Stimulated activated CD4-positive, alpha-beta T cell treated with anti-CD3 and anti-CD28 coated beads, Interleukin-15, amount 100 ng/mL, for 1 hour (primary cell): ENCODE measurements at places on chromosomes 12 and 14.

DNA sequence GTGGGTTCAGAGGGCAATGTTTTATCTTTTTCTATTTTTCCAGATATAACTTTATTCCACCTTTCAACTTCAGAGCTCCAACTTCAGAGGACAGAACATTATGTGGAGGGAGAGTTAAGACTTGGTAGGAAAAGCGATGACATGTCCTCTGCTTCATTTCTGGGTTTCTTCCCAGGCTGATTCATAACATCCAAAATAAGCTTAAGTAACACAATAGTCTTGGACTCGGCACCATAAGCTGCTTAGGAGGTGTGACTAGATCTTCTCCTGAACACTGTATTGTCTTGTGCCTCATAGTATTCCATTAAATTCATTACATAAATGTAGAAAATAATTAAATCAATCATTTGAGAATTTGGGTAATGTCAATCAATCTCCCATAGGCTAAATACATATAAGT lies 95.5 kb upstream of the PDE3A start:
- DNase-seq, result no peak

- no peak for DNase-seq
These were observed 251.6 kb downstream of the SLC15A4 start for GRCh38 chr12:128571906-128572810.

- DNase-seq, result no peak
These were observed 234.7 kb downstream of the BTG1 start for GRCh38 chr12:91910871-91911388.

DNA sequence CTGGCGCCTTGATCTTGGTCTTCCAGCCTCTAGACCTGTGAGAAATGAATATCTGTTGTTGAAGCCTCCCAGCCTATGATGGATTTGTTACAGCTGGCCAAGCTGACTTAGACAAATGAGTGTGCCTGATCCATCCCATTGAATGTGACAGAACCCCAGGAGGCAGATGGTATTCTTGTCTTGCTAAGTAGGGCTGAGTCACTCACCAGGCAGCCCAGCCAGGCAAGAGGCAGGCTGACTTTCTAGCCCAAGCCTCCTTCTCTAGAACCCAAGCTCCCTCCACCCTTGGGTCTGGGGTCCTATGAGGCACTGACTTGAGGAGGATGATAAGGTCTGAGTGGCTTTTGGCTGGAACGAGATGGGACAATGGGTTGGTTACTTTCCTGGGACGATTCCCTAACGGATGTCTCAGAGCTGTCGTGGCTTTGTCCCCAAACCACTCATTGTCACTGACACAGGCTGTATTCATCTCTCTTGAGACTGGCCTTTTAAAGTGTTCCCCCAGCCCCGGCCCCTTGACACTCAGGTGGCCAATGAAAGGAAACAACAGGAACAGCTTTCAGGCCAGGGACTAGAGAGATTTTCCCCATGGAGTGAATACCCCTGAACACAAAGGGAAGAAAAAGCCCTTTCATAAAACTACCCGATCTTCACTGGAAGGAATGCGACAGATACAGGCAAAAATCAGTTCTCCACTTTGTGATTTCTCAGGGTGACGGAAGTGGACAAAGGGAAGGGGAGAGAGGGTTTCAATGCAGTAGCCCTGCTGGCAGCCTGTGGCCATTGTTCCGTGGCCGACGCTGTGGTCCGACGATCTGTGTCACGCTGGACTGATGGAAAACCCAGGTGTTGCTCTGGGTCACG lies 264.2 kb downstream of the AACS start:
- no peak for DNase-seq

- no peak for DNase-seq
These were observed 193.8 kb downstream of the TMTC2 start for GRCh38 chr12:82880442-82880901.

DNA sequence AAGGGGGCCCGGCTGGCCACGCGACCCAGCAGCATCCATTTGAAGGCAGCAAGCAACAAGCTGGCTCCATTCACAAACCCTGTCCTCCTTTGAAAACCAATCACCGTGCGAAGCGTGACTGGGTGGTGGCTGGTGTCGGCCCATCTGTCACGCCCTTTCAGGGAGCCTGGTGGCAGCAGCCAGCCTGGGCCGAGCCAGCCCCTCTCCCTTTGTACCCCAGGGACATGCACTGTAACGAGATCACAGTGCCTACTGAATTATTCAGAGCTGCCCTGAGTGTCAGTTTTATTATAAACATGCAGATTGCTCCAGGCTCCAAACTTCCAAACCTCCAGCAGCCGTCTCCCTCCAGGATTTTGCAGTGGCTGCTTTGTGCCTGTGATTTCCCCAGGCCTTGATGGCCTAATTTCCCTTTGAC lies 22.3 kb upstream of the CTDSP2 start:
- DNase-seq, result no peak

GRCh38 chr12:31896514-31897039 lies 62.6 kb upstream of the RESF1 start:
- peak; percentile 43 for DNase-seq

DNA sequence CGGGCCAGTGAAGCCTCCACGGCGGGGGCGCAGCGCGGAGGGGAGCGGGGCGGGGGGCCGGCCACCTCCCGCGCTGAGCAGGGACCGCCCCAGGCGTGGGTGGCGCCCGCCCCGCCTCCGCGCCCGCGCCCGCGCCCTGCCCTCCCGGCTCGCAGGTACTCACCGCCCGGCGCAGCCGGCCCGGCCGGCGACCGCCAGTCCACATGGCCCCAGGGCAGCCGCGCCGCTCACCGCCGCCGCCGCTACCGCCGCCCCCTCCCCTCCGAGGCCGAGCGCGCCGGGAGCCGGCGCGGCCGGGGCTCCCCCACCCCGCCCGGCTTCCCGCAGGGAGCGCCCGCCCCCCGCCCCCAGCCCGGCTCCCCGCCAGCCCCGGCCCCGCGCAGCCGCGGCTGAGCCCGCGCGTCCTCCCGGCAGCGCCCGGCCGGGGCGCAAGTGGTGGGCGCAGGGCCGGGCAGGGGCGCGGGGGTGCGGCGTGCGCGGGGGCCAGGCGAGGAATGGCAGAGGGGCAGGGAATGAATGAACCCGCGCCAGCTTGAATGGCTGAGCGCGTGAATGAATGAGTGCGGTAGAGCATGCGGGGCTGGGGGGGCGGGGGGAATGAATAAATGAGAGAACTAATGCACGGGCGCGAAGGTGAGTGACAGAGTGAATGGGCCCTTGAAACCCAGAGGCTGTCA lies at the start of gene BEGAIN:
Gene BEGAIN, minus strand, starts transcription at position 332 of the 677 bp plus-strand sequence. Its CDS starts 127 bp downstream, at position 205.
- peak; percentile 31 for DNase-seq

GRCh38 chr12:53413485-53414204 lies 10.0 kb upstream of the AMHR2 start:
- no peak for DNase-seq

DNA sequence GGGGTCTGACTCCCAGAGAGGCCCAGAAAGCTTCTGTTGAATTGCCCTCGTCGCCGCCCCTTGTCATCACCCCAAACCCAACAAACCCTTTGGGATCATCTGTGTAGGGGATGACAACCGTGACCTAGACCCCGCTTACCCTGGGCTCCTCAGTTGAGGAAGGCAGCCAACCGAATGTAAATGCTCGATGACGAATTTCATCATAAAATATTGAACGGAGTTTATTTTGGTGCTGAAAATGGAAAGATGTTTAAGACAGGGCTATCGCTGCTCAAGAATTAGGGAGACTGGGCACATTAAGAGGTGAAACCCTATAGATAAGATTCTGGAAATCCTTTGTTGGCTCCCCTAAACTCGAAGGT lies 512 bp downstream of the ACTR10 start:
- DNase-seq, result no peak

DNA sequence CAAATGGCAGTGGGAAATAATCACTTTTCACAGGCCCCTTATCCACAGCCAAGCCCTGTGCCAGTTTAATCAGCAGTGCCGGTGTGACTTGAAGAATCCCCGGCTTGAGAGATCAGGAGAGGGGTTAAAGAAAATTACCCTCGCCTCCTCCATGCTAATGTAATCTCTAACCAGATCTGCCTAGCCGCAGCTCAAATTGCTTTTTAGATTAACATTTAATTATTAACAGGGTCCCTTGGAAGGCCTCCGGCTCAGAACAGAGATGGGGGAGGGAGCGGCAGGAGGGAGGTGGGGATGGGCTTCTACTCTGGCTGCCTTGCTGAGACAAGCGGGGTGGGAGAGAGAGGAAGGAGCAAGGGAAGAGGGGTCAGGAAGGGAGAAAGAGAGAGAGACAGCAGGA lies 24.0 kb downstream of the FAM222A start:
- DNase-seq, result no peak
